ENCODE measurements at places on chromosomes 3 and 15. TPM values are rescaled to one million over a fixed set of nuclear protein-coding genes. Genes with fewer than 3 reads are reported as not detected.

Gene SLC27A2
- 1.6 TPM for total RNA-seq

Gene CD86
- not detected for total RNA-seq

Gene ALAS1
- 63.8 TPM for total RNA-seq

Gene ABHD2
- 11.5 TPM for total RNA-seq

Gene SPESP1
- total RNA-seq, result 0.48 TPM

Gene TMEM158
- 9.8 TPM for total RNA-seq

DNA sequence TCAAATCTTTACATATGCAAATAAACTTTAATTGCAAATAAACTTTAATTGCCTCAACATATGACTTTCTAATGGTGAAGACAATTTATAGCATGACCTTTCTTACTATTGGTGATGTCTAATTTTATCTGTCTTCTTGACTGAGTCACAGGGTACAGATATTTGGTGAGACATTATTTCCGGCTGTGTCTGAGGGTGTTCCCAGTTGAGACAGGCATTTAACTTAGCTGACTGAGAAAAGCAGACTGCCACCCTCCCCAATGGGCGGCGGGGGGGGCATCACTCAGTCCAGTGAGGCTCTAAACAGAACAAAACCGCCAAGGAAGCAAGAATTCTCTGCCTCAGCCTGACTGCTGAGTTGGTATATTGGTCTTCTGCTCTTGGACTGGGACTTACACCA is 160.0 kb downstream of the TBL1XR1 start:
- no peak for DNase-seq

- DNase-seq, result no peak
Observed at GRCh38 chr3:122880624-122881023, 85.8 kb downstream of the SLC49A4 start.

DNA sequence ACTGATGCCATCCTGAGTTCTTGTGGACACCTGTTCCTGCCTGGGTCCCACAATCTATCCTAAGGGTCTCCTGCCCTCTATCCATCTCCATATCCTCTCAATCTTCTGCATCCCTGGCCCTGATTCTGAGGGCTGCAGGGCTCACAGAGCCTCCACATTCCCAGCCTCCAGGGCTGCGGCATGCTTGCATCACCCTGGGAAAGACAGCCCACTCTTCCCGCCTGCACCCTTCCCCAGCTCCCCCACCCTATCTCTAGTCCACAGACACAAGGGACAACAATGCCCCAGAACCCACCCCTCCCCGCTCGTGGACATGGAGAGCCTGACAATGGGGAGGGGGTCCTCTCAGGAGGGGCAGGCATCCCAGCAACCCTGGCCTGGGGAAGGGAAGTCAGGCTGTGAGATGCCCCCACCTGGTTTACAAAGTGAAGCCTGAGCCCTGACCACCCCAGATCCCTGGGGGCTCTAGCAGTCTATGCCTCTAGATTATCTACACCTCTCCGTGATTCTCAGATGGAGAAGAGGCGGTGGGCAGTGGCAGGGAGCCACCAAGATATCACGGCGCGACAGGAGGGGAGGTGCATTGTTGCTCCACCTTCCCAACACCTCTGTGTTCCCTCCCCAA is 10.3 kb downstream of the SEMA3G start:
- peak; percentile 41 for DNase-seq

DNA sequence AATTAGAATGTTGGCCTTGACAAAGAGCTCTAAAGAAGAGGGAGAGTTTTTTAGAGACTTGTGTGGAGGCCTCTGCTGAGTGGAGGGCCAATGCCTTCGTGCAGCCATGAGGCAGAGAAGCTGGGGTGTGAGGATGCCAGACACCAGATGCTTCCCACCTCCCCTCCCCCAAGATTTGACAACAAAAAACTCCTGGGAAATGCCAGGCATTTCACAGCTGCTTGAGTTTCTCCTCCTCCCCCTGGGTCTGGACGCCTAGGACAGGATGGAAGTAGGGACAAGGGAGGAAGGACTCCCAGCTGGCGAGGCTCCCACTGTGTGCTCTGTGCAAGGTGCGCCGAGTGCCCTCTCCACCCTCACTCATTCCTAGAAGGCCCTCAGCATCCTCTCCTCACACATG is 20.1 kb downstream of the TGM4 start:
- DNase-seq, result peak; percentile 49

- DNase-seq, result no peak
Observed at GRCh38 chr15:38226608-38227266, 25.9 kb upstream of the SPRED1 start.

DNA sequence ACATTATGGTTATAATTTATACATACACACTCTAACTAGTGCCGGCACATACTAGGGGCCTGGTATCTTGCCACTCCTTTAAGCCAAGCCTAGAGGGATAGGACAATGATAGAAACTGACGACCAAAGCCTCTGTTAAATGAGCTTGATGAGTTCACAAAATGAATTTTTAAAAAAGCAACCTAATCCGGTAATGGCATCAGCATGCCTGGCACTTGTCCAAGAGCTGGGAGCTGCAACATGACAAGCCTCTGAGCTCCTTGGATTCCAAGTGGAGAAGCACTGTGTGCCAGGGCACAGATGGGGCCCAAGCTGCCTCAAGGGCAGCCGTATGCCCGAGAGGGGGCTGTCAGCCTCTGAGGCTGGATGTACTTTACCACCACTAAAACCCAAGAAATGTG is 9.7 kb downstream of the ETV5 start:
- no peak for DNase-seq

DNA sequence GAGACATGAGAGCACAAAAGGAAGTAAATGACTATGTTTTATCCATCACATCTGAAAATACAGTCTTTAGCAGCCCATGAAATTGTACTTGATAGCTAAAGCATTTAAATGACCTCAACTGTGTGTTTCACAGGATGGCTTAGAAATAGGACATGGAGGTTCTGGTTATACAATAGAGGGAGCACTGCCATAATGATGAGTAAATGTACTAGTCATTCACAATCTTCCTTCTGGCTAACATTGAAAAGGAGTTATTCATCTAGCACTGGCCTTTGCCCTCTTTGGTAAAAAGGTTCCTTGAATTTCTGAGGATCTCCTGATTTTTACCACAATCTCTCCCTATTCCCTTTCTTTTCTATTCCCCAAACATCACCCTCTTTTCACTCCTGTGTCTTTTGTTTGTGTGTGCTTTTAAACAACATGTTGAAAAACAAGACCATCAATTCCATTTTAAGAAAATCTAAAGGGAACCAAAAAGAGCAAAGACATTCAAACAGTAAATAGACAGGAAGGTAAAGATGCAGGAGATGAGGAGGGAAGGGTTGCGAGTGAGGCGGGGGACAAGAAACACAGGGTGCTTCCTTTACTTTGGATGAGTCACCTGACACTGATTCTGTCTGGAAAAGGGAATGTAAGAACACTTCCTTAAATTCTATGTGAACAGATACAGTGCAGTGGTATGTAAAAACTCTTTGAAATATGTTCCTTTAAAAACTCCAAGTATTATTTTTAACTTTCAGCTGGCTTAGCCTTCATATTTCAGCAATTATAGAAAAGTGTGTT is 619.0 kb downstream of the MECOM start:
- no peak for DNase-seq

GRCh38 chr15:35858707-35859106 is 312.7 kb upstream of the DPH6 start:
- DNase-seq, result no peak

- no peak for DNase-seq
Observed at GRCh38 chr3:1456781-1457311, 364.0 kb downstream of the CNTN6 start.

DNA sequence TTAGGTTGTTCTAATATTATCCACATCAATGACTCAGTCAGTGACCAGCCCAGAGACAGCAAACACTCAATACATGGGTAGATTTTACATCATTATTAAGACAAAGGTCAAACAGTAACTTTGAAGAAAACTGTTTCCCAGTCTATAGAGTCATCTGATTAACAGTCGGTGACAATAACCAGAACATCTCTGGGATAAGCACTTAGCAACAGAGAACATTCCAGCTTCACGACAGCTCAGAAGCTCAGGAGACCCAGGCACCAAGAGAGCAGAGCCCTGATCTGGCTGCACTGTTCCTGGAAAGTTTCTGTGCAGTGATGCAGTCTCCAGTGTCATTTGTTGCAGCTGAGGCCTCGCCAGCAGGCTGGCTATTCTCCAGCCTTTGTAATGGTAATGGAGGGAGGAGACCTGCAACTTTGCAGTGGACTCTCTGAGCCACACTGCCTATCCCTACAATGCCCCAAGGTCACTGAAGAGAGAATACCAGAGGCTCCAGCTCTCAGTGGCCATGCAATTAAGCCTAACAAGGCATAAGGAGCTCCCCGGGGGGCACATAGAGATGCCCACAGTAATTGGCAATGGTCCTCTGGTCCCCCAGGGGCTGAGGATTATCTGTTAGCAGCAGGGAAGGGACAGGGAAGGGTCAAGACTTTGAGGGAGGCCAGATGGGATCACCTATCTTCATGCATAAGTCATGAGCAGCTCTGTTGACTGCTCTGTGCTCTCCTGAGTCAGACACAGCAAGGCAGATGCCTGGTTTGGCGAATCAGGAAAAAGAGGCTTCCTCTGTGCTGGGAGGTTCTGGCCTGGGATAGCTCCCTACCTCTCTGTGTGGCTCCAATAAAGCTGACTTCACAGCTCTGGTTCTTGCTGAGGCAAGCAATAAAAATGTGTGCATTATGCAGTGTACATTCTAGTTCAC is 163.6 kb downstream of the CTNNB1 start:
- peak; percentile 33 for DNase-seq

DNA sequence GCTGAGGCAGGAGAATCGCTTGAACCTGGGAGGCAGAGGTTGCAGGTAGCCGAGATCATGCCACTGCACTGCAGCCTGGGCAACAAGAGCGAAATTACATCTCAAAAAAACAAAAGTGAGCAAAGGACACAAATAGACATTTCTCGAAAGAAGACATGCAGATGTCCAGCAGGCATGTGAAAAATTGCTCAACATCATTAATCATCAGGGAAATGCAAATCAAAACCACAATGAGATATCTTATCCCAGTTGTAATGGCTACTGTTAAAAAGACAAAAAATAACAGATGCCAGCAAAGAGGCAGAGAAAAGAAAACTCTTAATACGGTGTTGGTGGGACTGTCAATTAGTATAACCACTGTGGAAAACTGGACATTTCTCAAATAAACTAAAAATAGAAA is 20.9 kb downstream of the ASB7 start:
- no peak for DNase-seq

DNA sequence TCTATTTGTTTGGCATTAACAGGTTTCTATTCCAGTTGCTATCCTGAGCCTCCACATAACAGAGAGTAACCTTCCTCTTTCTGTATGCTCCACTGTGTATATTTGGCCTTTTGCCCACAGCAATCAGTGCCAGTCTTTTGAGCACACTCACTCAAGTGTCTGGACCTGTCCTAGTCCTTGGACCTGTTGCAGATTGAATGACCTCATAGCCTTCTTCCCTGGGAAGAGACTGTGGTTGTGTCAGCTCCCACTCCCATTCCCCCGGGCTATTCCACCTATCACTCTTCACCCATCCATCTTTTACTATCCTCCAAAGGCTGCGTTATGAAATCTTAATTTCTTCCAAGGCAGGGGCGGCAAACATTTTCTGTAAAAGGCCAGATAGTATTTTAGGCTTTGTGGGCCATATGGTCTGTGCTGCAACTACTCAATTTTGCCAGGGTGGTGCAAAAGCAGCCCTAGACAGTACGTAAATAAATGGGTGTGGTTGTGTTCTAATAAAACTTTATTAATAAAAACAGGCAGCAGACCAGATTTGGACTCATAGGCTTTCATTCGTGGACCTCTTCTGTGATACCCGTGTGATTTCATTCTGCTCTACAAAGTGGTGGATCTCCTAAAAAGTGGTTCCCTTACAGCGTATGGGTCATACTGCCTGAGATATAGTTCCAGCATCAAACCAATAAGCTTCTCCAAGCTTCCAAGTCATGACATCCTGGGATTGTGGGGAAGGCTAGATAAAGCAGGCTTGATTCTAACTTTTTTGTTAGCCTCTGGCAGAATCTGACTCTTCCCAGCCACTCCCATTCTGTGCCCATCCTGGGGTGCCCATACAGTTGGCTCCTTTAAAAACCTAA is 57.4 kb downstream of the CDAN1 start:
- DNase-seq, result no peak

DNA sequence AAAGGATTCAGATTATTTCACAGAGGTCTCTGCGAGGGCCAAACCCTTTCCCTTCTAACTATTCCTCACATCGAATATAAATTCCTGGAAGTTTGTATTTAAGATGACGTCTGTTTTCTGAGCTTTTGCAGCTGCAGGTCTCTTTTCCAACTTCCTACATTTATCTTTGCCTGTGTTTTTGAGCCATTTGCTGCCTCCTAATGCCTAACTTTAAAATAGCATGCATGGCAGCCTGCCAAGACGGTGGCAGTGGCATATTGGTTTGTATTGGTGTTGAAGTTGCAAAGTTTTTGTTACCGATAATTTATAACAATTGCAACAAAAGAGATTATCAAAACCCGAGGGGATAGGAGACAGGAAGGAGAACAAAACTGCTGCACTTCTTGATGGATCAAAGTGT is 187.1 kb upstream of the DNAJC19 start:
- DNase-seq, result peak; percentile 28

GRCh38 chr3:158233791-158234190 is 123.9 kb downstream of the RSRC1 start:
- no peak for DNase-seq

Measured in H7 (cell line).